ENCODE measurements at places on chromosomes 3 and 15. TPM values are rescaled to one million over a fixed set of nuclear protein-coding genes. Genes with fewer than 3 reads are reported as not detected.
A peak's percentile ranks its signal among the peaks of the same experiment; 100 is the strongest.

- DNase-seq = no peak
These were observed 81.9 kb upstream of the PLXNA1 start for GRCh38 chr3:126900859-126901540.

GRCh38 chr15:98177966-98178592 lies 217.6 kb downstream of the ARRDC4 start:
- peak; percentile 73 for DNase-seq

- DNase-seq = no peak
These were observed 45.2 kb downstream of the CMC1 start for GRCh38 chr3:28286595-28286994.

DNA sequence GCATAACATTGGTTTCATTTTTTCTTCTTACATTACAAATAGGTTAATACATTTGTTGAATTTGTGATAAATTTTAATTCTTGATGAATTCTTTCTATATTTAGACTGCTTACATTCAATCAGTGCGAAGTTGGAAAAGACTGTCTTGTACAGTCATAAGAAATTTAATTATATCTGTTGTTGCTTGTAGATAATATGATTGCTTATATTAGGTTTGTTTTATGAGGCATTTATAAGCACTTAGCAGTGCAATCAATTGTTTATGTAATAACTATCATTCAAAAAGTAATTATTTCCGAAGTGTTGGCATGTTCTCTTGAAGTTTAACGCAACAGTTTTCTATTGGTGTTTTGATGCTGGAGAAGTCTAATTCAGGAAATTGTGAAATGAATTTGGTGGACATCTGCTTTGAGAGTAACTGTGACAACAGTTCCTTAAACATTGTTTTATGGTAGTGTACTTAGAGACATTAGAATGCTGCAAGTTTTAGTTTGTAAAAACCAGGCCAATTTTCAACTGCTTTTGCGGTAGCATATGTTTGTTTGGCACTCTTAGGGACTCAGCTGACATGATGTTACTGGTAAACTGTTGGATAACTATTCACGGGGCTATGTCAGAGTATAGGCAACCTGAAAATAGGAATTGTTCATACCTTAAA lies 99.7 kb downstream of the NAALADL2 start:
- no peak for DNase-seq

- no peak for DNase-seq
These were observed 38.0 kb upstream of the TM4SF1 start for GRCh38 chr3:149415484-149415883.

DNA sequence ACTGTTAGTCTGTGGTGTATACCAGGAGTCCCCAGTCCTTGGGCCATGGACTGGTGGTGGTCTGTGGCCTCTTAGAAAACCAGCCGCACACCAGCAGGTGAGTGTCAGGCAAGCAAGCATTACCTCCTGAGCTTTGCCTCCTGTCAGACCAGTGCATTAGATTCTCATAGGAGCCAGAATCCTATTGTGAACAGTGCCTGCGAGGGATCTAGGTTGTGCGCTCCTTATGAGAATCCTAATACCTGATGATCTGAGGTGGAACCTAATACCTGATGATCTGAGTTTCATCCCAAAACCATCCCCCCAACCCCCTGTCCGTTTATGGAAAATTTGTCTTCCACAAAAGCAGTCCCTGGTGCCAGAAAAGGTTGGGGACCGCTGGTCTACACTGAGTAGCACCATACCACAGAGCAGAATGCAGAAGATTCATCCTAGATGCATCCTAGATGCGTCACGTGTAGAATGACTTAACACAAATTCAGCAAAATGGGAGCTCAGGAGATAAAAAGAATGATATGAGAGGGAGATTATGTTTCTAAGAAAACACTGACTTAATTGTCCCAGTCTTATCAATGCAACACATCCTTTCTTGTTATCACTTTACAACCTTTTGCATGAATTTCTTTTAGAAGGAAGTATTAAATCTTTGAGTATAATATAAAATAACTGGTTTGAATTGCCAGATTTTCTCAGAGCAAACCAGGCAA lies 28.5 kb downstream of the SELENOT start:
- no peak for DNase-seq

C3orf85 gene
- not detected for total RNA-seq

IMPG2 gene
- 0.02 TPM for total RNA-seq

PRKCD gene
- total RNA-seq = 24.9 TPM

FMN1 gene
- 1.9 TPM for total RNA-seq

SLC24A5 gene
- not detected for total RNA-seq

All from H9 (cell line).